ENCODE measurements at places on chromosomes 3 and 15. TPM values are rescaled to one million over a fixed set of nuclear protein-coding genes. Genes with fewer than 3 reads are reported as not detected.

- no peak for DNase-seq
These were observed 29.9 kb upstream of the GHSR start for GRCh38 chr3:172478116-172478515.

DNA sequence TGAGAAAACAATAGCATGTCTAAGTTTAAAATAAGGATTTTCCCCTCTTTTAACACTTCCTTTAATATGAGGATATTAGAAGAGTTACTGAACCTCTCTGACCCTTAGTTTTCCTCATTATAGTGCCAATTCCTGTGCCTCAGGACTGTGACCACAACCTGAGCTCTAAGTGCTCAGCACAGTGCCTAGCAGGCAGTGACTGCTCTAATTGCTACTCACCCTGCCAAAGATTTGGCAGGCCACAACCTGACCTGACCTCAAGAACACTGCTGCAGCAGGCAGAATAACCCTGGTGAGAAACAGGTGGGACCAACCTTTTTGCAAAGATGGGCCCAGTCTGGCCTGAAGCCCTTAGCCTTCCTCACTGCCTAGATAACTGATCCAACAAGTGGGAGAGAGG lies 35.7 kb downstream of the NBEAL2 start:
- DNase-seq = no peak

DNA sequence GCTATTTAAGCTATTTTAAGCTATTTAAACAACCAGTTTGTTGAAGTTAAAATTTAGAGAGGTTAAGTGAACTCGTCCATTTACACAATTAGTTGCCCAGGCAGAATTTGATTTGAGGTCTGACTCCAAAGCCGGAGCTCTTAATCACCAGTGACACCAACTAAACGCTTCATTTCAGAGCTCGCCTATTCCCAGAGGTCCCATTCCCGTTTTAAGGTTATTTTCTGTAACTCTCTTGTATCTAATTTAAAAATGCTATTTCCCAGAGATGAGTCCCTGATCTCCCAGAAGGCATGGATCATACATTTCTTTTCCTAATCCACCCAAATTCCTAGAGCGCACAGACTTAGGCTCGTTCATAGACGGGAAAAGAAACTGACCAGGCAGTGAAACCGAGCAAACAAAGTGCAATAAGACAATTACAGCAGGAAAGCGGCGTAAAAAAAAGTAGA lies 904 bp upstream of the MCTP2 start:
- no peak for DNase-seq

GRCh38 chr3:43659250-43659880 lies 31.4 kb upstream of the ABHD5 start:
- peak; percentile 20 for DNase-seq

- no peak for DNase-seq
These were observed 28.2 kb downstream of the LOXL1 start for GRCh38 chr15:73954188-73955145.

GRCh38 chr15:42879443-42879842 lies 41.1 kb downstream of the TTBK2 start:
- DNase-seq = no peak

DNA sequence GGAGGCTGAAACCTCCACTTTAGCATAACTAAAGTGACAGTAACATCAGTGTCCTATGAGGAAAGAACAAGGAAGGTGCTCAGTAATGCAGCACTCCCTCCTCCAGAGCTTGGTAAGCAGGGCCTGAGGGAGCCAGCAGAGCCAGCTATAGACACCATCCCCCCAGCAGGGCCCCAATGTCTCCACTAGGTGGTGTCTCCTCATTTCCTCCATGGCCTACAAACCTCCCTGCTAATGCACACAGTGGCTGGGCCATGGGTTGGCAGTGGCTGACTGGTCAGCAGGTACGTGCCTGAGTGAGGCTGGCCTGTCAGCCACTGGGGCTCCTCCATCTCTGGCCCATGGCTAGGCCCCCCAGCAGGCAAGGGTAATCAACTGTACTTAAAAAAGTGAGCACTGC lies 13.6 kb downstream of the MRPS25 start:
- DNase-seq = peak; percentile 86

- DNase-seq = peak; percentile 70
These were observed 32.2 kb upstream of the LACTB start for GRCh38 chr15:63089260-63090043.

DNA sequence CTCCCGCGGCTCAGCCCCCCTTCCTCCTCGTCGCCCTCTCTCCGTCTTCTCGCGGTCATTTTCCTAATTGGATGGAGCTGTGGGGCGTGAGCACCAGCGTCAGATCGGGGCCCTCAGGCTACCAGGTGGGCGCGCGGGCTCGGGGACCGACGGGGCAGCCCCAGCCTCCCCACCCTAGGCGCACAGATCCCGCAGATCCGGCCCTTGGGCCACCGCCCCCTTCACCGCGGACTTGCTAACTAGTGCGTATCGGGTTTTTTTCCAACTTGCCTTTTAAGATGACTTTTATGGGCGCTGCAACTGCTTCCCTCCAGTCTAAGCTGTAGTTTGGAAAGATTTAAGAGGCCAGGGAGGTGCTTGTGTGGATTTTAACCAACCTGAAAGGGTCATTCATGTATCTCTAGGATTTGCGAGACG lies 1.3 kb downstream of the ZNF710 start:
- peak; percentile 60 for DNase-seq

DNA sequence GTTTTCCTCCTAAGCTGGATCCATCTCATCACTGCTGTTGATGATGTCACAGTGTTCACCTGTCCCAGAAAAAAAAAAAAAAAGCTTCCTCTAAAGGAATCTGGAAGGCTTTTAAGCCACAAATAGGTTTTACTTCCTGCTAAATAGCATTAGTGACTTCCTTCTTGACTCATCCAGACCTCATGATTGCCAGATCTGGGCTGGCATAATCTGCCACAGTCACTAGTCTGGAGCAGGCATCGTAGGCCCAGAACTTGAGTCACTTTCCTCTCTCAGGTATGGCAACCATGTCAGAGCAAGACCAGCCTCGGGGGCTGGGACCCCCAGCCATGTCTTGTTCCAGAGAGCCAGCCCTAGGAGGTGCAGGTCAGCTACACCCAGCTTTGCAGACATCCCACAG lies 266.5 kb upstream of the CADM2 start:
- no peak for DNase-seq

DNA sequence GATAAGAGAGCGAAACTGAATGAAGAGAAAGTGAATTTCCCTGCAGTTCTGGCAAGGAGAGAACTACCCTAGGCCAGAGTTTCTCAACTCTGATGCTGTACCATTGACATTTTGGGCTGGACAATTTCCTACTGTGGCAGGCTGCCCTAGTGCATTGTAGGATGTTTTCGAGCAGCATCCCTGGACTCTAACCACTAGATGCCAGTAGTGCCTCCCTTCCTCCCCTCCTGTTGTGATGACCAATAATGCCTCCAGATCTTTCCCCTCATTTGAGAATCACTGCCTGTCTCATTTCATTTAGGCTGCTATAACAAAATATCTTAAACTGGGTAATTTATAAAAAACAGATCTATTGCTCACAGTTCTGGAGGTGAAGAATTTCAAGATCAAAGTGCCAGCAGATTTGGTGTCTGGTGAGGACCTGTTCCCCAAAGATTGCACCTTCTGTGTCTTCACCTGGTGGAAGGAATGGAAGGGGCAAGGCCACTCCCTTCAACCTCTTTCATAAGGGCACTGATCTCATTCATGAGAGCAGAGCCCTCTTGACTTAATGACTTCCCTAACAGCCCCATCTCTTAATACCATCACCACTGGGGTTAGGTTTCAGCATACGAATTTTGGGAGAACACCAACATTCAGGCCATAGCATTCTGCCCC lies 188.9 kb upstream of the MEIS2 start:
- peak; percentile 73 for DNase-seq

Gene ITGA11
- 0.03 TPM for total RNA-seq

Gene IQCH
- 1.0 TPM for total RNA-seq

Gene LRRC58
- 23.8 TPM for total RNA-seq
